ENCODE measurements at places on chromosomes 12 and 14.

GRCh38 chr12:113619202-113619601, 147.5 kb upstream of the LHX5 start:
- DNase-seq, result no peak

DNA sequence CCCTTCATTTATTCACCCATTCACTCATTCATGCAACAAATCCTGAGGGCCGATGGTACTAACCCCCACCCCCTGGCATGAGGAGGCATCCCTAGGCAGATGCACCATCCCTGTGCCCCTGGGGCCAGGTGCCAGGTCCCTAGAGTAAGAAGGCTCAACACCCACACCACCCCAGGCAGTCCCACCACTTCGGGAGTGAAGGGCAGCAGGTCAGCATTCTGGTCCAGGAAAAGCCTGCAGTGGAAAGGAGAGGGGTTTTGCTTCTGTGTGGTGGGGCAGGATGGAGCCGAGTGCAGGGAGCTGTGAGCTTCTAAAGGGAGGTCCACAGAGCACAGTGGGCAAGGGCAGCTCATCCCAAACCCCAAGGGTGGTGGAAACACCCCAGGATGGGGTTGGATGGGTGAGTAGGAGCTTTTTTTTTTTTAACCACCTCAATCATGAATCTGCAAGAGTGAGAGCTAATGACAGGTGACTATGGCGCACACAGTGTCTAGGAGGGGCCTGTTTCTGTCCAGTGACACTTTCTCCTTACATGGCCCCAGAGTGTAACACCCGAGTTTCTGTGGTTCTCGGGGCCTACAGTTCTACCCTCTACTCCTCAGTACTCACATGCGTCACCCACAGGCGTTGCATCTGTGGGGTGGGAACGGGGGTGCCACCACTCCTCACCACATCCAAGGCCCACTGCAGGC, 414.3 kb downstream of the TMEM121 start:
- DNase-seq, result no peak

DNA sequence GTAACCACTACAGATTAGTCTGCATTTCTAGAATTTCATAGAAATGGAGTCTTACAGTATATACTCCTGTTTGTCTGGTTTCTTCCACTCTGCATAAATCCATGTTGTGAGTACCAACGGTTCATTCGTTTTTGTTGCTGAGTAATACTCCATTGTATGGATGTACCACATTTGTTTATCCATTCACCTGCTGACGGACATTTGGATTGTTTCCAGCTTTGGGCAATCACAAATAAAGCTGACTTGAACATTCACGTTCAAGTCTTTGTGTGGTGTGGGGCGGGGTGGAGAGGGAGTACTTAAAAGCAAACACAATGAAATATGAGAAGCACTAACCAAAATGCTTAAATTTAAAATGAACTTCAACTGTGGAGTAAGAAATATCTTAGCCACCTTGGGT, 7.1 kb downstream of the HECTD4 start:
- DNase-seq, result no peak

- no peak for DNase-seq
Observed at GRCh38 chr14:92651106-92651757, 97.2 kb downstream of the LGMN start.

- DNase-seq, result no peak
Observed at GRCh38 chr12:117125272-117125613, 26.0 kb upstream of the TESC start.

GRCh38 chr14:49930720-49931119, 37.8 kb downstream of the ARF6 start:
- DNase-seq, result no peak

DNA sequence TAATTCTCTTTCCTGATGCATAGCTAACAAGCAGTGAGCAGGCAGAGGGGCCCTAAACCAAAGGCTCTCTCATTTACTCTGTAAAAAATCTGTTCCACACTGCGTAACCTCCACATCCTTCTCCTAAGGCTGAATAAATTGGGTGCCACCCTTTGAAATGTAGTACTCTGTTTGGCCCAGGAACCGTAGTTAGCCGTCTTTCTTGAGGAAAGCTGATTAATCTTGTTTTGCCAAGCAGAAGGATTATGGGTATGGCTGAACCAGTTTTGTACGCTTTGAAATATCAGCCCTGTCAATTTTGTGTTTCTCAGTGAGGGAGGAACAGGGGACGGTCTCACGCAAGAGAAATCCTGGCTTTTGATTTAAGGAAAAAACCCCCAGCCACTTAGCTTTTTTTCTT, 19.7 kb downstream of the EML1 start:
- DNase-seq, result no peak

- no peak for DNase-seq
Observed at GRCh38 chr12:131091413-131091975, 137.8 kb downstream of the ADGRD1 start.

DNA sequence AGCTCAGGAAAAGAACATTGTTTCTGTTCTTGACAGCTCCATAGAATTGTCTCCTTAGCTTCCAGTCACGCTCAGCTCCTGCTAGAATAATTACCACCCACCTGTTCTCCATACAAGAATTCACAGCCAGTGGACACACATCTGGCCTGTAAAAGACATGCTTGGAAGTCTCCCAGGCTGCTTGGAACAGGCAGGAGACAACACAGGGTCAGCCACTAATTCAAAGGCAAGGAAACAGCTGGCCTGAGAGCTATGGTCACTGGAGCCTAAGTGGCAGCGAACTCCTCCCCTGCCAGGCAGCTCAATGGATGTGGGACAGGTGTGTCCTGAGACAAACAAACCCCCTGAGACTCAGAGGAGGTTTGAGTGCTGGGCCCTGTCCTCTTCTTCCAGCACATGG, 22.9 kb upstream of the LTBP2 start:
- DNase-seq, result no peak

GRCh38 chr12:47744005-47744651, 14.6 kb downstream of the RAPGEF3 start:
- peak; percentile 34 for DNase-seq

All from NCI-H187 treated with DMSO at 0.1 percent for 48 hours (cell line).